ENCODE measurements at places on chromosomes 2 and 18.

- DNase-seq, result no peak
Observed at GRCh38 chr2:240615820-240616547, 9.3 kb upstream of the GPR35 start.

GRCh38 chr2:16832910-16833309 lies 167.3 kb upstream of the CYRIA start:
- no peak for DNase-seq

GRCh38 chr18:2982452-2983269 lies 30.3 kb downstream of the LPIN2 start:
- no peak for DNase-seq

GRCh38 chr18:13572148-13572547 lies 154.2 kb downstream of the FAM210A start:
- no peak for DNase-seq

DNA sequence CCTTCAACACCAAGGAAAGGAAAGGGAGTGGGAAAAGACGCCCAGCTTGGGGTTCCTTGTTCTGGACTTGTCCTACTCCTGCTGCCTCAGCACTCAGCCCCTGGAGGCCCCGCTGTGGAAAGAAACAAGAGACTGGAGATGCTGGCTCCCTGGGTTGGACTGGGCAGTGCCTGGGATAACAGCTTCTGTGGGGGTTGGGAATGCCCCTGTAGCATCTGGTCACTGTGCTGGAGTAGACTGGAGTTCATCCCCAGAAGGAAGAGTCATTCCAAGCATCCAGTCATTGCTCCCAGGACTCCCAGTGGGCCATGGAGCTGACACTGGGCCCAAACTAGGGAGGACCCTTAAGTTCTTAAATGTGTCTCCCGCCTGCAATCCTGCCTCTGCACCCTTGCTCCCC lies 129.3 kb upstream of the HAAO start:
- DNase-seq, result no peak

DNA sequence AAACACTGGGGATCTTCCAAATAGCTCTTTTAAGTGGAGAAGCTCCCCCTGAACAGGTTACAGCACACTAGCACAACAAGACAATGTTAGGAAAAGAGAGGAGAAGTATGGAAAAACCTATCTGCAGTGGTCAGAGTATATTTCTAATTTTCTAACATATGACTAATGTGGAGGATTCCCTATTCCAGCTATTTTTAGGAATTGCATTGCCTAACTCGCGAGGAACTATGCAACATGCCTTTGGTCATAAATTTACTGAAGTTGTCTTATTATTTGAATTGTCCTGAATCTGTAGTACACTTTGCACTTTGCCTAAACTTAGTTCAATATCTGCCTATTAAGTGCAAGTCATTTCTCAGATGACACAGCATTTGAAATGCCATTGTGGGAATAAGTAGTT lies 381.4 kb downstream of the CCDC85A start:
- no peak for DNase-seq

GRCh38 chr18:47184419-47185050 lies 8.4 kb upstream of the IER3IP1 start:
- no peak for DNase-seq

GRCh38 chr2:182682210-182682609 lies 33.8 kb upstream of the DNAJC10 start:
- DNase-seq, result no peak

- no peak for DNase-seq
Observed at GRCh38 chr2:28678175-28678855, 73.3 kb upstream of the PPP1CB start.

DNA sequence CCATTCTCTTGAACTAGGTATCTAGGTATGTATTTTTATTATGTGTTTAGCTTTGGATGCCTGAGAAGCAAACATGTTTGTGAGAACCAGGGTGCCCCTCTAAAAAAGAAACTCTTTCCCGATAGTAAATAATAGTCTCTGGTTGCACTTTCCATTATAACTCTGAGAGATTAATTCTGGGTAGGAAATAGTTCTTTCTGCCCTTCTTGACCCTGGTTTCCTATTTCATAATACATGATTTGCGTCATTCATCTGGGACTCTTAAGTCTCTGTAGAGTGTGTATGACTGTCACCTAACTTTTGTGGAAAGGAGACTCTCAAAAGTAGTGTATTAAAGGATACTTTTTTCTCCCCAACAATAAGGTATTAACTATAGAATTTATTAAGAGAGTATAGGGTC lies 31.5 kb downstream of the ACSL3 start:
- no peak for DNase-seq

DNA sequence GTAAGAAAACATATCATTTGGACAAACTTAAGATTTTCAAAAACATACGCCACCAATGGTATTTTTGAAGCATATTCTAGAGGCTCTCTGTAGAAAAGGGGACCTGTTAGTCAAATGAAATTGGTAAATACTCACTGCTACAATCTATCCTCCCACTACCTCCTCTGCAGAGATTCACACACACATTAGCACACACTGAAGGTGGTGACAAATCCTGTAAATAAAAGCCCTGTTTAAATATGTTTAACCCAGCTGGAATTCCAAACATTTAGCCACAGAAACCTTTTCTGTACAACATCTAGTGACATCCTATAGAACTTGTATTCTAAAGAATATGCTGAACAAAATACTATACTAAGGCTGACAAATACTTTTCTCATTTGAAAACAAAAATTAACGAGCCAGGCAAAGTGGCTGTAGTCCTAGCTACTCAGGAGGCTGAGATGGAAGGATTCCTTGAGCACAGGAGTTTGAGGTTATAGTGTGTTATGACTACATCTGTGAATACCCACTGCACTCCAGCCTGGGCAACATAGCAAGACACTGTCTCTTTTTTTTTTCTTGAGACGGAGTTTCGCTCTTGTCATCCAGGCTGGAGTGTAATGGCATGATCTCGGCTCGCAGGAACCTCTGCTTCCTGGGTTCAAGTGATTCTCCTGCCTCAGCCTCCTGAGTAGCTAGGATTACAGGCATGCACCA lies 25.9 kb downstream of the ALS2 start:
- DNase-seq, result no peak

DNA sequence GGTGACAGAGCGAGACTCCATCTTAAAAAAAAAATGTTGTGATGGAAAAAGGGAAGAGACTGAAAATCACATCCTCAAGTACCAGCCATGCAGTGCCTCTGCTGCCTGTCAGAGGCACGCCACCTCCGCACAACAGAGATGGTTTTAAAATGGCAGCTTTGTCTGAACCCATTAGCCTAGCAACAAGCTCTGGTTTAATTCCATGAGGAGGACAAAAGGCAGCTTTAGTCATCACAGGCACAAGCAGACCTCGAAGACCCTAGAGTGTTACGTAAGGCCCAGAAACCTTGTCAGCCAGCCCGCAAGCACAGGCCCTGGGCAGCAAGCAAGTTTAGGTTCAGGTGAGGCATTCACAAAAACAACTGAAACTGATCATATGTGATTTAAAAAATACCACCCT lies 10.4 kb downstream of the LCT start:
- no peak for DNase-seq

GRCh38 chr2:173681881-173682650 lies 283.1 kb downstream of the SP3 start:
- DNase-seq, result no peak

DNA sequence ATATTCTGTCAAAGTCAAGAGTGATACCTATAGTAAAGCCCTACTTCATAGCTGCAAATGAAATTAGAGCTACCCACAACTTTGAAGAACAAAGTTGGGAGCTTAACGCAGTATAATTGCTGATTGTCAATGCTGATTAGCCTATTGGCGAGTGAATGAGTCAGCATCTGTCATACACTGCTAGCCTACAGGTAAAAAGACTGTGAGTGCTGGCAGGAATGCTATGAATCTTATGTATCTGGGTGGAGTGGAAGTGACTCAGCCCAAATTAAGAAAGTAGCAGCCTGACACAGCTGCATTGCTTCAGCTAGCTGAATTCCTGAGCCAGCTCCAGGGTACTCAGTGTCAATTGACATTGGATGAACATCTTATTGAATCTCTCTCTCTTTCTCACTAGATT lies 179.4 kb upstream of the DCC start:
- DNase-seq, result no peak

DNA sequence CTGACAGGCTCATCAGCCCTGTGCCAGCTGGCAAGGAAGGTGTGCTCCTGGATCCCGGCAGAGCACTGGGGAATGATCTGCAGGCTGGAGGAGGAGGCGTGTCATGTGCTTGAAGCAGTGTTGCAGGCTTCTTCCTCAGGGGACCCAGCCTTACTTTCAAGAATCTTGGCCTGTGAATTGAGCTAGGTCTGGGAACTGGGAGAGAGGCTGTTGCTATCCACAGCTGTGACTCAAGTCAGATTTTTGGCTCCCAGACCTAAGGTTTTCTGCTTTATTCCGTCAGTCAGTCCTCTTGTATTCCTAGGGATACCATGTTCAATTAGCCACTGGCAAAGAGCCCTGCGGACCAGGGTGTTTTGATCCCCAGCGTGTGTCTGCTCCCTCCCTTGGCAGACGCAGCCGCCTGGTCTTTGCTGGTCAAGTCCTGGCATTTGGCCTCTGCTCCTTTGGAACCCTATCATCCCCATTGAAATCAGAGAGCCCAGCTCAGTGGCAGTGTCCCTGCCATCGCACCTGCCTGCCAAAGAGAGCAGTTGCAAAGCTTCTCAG lies 32.4 kb downstream of the ASB1 start:
- no peak for DNase-seq

GRCh38 chr2:168504323-168504722 lies 48.3 kb downstream of the CERS6 start:
- DNase-seq, result no peak

DNA sequence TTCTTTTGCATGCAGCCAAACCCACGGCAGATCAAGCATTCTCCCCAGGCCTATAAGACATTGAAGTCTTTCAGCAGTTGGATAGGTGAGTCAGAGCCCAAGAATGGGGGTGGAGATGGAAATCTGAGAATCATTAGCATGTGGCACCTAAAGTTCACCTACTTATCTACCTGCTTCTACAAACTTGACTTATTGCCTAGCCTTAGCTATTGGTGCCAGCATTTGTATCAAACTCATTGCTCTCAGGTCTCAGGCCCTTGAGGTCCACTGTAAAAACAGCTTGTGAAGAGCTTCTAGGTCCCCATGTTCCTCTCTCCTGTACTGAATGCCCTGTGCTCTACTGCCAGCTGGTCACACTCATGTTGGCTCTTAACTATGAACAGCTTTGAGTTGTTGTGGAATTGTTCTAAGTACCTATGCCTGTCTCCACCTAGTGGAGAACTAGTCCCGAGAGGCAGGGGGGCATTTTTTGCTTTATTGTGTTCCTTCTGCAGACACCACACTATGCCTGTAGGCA lies 278.4 kb upstream of the SPRED2 start:
- no peak for DNase-seq

DNA sequence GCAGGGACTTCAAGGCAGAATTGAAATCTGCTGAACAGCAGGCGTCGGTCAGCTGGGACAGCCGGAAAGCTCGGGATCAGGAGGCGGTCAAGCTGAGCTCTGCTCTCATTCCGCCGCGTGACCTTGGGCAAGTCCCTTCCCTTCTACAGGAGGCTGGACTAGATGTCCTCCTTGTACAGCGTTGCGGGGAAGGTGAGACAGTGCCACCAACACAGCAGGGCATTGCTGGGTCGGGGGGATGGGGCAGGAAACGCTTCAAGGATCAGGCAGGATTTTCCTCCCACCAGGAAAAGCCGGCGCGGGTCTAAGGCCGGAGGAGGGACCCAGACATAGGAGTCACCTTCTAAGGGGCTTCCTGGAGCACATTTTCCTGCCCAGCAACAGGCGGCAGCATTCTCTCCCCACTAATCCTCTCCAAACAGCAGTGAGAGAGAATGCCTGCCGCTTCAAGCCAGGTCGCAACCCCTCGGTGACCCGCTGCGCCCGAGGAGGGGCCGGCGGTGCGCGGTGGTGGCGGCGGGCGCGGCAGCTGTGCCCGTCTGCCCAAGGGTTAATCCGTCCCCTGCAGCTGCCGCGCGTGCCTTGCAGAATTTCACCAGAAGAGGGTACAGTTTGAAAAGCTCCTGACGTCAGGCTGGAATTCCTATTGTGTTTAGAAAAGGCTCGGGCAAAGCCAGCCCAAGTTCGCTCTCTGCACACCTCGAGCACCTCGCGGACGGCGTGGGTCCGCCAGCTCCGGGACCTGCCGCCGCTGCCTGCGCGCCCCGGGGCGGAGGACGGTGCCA lies at the start of gene KCNF1:
Gene KCNF1 (plus strand): TSS at position 644 of the 785 bp plus-strand sequence. CDS start 493 bp downstream, outside the sequence.
- DNase-seq, result no peak

DNA sequence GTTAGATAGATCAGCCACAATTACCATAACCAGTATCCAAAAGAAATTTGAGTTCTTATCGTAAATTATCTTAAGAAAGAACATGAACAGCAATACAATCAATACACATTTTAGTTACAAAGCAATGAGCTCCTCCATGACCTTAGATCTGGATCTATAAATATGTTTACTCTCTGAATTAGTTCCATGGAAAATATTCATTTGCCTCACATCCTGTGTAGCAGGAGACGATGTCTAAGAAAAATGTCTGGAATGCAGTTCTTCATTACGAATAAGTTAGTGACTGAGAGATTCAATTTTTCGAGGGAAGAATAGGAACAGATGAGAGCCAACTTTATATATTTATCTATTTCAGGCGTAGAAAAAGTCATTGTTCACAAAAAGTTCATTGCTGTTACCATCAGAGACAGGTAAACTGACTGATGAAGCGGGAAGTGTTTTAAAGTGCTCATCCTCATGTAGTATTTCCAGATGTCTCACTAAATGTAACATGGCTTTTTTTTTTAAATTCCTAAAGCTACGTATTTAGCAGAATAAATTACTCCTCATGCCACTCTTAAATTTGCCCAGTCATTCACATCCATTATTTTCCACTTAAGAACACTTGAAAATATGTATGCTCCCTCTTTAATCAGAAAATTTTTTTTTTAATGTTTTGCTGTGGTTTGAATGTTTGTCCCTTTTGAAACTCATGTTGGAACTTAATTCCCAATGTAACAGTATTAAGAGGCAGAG lies 106.5 kb upstream of the SCN1A start:
- no peak for DNase-seq

DNA sequence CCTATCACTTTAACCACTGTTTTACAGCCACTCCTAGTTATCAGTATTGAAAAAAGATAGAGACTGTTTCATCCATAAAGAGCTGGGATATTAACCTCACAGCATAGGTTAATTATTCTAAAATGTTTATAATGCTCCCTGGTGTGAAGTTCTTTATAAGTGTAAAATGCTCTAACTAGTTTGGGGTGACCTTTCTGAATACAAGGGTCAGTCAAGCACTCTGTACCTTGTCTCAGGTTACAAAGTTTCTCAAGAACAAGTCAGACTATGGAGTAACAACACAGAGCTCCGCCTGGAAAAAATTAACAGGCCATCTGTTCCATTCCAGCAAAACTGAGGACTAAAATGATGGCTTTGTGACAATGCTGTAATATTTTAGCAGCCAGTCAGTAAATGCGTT lies 107.4 kb downstream of the NOL4 start:
- no peak for DNase-seq

DNA sequence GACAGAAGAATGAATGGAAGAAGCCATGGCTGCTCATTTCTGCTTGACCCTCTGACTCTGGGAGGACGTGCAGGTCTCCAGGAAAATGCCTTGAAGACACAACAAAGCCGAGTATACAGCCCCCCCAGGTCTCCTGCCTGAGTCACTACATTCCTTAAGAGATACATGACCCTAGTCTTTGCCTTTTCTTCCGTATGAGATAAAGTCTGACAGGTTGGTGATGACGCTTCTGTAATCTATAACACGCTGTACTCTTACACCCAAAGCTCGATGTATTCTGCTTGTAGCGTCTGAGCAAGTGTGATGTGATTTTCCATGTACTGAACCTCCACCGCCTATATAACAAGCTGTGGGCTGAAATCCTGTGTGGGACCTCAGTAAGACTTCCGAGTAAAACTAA lies 77.3 kb downstream of the KCTD1 start:
- no peak for DNase-seq

- DNase-seq, result no peak
Observed at GRCh38 chr2:68391099-68391498, 26.0 kb downstream of the PLEK start.

- no peak for DNase-seq
Observed at GRCh38 chr2:102285368-102285767, 26.0 kb upstream of the IL1RL1 start.

All from activated CD8-positive, alpha-beta memory T cell treated with anti-CD3 and anti-CD28 coated beads for 1 hour (primary cell).